MM.1S (cell line): ENCODE measurements at places on chromosomes 1 and 21.
A peak's percentile ranks its signal among the peaks of the same experiment; 100 is the strongest.

DNA sequence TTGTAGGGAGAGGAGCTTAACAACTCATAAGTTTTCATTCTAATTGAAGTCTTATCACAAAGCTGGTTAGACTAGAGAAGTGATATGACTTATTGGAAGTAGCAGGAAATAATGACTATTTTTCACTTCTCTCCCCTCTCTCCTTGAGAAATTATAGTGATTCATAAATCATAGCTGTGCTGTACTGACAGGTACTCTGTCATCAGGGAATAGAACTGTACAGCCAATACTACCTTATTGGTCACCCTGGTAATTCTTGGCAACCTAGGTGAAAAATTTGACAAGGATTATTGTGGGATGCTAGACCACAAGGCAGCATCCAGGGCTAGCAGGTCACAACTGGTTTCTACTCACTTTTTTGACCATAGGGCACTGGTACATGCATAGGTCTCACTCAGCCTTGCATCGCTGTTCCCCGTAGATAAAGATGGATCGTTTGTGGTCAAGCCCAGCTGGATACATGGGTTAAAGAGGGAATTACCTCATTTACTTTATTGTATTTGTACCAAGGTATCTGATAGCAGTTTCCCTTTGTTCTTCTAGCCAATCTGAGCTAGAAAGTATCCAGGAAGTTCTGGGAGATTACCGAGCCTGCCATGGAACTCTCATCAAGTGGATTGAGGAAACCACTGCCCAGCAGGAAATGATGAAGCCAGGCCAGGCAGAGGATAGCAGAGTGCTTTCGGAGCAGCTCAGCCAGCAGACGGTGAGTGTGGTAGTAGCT lies 113.6 kb downstream of the MACF1 start:
- DNase-seq, result no peak

DNA sequence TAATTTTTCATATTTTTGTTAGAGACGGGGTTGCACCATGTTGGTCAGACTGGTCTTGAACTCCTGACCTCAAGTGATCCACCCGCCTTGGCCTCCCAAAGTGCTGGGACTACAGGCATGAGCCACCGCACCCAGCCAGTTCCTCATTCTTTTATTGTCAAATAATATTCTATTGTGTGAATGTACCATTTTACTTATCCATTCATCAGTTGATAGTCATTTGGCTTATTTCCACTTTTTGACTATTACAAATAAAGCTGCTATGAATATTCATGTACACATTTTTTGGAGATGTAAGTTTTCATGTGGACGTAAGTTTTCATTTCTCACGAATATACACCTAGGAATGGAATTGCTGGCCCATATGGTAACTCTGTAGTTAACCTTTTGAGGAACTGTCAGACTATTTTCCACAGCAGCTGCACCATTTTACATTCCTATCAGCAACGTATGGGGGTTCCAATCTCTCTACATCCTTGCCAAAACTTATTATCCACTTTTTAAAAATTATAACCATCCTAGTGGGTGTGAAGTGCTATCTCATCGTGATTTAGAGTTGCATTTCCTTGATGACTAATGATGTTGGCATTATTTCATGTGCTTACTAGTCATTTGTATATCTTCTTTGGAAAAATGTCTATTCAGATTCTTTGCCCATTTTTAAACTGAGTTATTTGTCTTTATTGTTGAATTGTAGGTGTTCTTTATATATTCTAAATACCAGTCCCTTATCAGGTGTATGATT lies 12.7 kb downstream of the PACC1 start:
- DNase-seq, result no peak

DNA sequence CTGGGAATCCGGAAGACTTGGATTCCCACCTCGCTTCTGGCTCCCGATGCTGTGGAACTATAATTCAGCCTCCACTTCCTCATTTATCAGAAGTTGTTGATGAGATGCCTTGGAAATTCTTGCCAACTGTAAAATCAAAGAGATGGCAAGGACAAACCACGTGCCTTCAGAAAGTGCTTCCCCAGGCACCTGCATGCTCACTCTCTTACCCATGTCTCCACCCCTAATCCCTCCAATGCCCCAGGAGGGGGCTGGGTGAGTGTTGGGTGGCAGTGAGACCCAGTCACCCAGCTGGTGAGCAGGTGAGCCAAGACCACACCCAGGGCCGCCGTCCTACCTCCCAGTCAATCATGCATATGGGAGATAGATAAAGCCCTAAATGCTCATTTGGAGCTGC lies 160.8 kb downstream of the PSMG1 start:
- no peak for DNase-seq

- no peak for DNase-seq
Observed at GRCh38 chr1:201245082-201245481, 38.2 kb upstream of the PKP1 start.

- DNase-seq, result no peak
Observed at GRCh38 chr1:201356236-201356635, 21.2 kb downstream of the TNNT2 start.

DNA sequence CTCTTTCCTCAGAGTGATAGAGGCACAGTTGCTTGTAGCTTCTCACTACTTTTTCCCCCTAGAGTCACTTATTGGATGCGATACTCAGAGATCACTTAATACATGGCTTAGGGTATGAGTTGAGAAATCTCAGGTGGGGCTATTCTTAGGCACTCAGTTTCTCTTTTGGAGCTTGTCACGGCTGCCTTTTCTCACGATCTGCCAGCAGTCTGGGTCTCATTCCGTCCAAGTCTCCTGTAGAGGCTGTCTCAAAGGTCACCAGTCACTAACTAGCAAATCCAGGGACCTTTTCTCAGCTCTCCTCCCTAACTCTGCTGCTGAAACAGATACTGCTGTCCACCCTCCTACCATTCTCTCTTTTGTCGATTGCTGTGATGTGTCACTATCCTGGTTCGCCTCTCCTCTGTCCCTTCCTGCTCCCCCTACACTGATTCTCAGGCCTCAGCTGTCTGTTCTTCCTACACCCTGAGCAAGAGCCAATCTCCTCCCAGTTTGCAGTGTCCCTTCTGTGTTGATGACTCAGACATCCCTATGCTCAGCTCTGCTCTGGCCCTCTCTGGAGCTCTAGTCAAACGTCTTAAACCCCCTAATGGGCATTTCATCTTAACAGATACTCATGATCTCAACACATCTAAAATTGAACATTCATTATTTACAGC lies 12.4 kb downstream of the ATP1A2 start:
- no peak for DNase-seq

- no peak for DNase-seq
Observed at GRCh38 chr1:10374442-10374860, 24.4 kb upstream of the PGD start.

DNA sequence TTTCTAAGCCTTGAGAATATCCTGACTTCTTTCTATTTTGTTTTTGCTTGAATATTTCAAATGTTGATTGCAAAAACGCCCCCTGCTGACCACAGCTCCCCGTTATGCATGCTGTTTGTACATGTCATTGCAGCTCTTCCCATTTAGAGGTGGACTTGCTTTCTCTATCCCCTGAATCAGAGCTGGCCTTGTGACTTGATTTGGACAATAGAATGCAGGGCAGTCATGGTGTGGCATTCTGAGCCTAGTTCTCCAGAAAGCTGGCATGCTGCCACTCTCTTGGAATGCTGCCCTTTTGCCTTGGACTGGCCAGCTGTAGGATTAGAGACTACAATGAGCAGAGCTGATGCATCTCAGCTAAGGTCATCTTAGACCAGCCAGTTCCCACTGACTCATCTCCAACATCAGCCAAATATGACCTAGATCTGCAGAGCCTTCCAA lies 1561.5 kb downstream of the MRPL39 start:
- peak; percentile 57 for DNase-seq

DNA sequence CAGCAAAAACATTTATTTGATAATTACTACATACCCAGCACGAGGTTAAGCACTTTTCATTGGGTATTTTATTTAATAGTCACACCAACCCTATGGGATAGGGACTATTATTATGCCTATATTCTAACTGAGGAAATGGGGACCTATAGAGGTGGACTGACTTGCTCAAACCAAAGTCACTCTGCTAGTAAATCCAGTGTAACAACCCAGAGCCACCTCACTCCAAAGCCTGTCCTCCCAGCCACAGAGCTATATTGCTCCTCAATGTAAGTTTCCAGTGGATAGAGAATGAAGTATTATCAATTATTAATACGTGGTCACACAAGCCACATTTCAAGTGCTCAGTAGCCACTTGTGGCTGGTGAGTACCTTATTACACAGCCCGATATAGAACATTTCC lies 97.5 kb downstream of the RGS2 start:
- no peak for DNase-seq

DNA sequence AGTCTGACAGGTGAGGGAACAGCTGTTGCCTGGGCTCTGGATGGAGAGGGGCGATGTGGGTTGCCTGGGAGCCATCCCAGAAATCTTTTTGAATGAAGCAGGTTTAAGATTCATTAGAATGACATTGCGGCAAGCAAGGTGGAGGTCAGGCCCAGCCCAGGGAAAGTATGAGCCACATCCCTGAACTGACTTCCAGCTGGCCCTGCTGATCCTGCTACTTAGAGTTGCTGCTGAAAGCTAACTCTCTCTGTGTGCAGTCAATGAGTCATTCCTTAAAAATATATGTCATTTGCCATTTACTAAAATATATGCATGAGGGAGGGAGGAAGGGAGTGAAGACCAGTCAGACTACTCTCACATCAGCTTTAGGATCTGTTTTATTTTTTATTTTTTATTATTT lies 54.3 kb upstream of the RAB3GAP2 start:
- DNase-seq, result no peak

- no peak for DNase-seq
Observed at GRCh38 chr1:22906968-22907367, 65.7 kb downstream of the LACTBL1 start.

DNA sequence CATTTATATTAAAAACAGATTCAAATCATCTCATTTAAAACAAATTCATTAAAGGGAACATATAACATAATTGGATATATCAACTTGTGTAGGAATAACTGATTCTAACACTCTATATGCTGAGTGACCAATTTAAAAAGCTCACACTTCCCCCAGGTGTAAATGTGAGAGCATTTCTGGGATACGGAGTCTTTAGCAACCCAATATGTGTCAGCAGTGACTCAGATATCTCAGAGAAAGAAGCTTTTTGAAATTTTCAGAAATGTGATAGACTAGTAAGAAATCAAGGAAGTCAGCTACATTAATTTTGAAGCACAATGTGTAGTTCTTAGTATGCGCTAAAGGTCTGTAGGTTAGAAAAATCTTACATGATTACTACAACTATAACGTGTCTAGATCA lies 87.9 kb upstream of the SERTAD4 start:
- DNase-seq, result no peak

DNA sequence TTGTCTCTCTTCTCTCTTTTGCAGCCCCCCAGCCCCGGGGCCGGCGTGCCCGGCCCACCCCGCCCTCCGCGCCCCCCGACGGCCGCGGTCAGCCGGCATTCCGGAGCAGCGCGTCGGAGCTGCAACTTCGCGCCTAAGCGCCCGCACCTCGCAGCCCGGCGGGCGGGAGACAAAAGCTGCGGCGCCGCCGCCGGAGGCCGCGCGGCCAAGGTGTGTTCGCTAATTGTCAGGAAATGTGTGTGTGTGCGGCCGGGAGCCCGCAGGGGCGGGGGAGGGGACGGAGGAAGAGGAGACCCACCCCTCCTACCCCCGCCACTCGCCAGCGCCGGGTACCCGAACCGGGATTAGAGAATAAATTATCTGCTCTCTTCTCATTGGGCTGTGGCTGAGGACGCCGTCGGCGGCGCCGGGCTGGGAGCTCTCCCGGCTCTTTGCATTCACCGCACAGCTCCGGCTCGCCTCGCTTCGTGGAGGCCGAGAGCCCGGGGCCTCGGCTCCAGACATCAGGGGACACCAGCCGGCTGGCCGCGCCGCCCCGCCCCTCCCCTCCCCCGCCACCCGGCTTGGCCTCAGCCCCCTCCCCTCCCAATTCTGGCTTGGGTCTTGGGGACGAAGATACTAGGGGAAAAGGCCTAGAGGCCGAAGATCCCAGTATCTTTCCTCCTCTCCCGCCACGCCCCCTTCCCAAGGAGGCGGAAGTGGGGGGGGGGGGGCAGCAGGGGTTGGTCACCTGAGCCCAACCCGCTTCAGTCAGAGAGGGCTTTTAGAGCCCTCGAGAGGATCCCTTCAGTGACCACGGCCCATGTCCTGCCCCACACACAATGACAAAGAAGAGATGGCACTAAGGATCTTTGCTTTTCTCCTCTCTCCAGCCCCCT lies 1.3 kb upstream of the BLACAT1 start:
- no peak for DNase-seq

DNA sequence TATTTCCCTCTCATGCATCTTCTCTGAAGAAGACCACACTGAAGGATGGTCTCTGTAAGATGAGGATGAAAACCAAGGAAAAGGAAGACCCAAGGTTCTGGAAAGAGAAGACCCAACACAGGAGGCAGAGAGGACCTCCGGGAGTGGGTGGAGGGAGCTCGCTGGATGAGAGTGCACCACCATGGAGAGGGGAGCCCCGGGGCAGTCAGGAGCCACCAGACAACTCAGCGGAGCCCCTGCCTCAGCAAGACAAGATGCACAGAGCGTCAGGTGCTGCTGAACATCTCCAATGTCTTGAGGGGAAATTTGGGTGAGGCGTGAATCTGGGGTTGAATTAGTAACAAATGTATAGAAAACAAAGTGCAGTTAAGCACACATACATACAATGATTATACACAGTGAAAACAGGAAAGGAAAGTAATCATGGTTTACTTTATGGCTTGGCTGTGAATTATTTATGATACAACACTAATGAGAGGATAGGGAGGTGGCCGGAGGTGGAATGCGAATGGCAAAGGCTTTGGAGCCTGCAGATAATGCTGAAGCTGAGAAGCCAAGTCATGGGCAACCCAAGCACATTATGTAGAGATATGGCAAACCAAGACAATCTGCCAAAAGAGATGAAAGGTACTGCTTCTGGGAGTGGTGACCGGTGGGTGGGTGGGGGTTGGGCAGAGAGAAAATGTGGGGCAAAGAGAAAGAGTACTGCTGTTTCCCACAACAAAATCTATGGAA lies 80.4 kb upstream of the EDN2 start:
- DNase-seq, result no peak

DNA sequence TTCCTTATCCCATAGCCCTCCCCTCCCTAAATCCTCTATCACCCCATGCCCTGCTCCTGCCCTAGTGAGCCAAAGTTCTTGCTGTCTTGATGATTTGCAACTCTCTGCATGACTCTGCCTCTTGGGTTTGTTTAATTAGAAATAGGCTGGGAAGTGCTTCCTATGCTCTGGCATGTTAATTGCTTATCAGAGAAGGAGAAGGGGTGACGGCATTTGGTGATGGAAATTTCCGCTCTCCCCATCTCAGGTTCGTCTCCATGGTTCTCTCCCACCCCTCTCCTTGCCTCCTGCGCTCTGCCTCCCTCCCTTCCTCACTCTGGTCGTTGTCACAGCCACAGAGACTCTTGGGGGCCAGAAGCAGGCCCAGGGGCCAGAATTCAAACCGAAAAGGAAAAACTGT lies 68.9 kb downstream of the LRRN2 start:
- DNase-seq, result no peak

GRCh38 chr1:98962156-98962555 lies 42.5 kb downstream of the PLPPR5 start:
- DNase-seq, result no peak

- DNase-seq, result no peak
Observed at GRCh38 chr21:42563261-42563660, 49.6 kb downstream of the SLC37A1 start.
